ENCODE measurements at places on chromosomes 3 and 15. TPM values are rescaled to one million over a fixed set of nuclear protein-coding genes. Genes with fewer than 3 reads are reported as not detected.

- no peaks in the 10 kb centered on the region for H3K4me1 ChIP-seq
- H3K36me3 ChIP-seq = no peaks in the 10 kb centered on the region
- peak overlapping the region; percentile 67 for H3K27ac ChIP-seq
- H3K27me3 ChIP-seq = no peaks in the 10 kb centered on the region
- no peak for DNase-seq
Observed at GRCh38 chr3:154973851-154974250, 106.3 kb upstream of the MME start.

GRCh38 chr15:92077353-92078085 lies 224.0 kb downstream of the SLCO3A1 start:
- no peak overlapping the region for H3K4me3 ChIP-seq
- peak; percentile 63 for DNase-seq
- H3K4me1 ChIP-seq = no peaks in the 10 kb centered on the region
- no peaks in the 10 kb centered on the region for H3K27me3 ChIP-seq
- H3K27ac ChIP-seq = no peak overlapping the region
- no peaks in the 10 kb centered on the region for H3K36me3 ChIP-seq

GRCh38 chr3:114841515-114841914 lies 305.6 kb downstream of the ZBTB20 start:
- no peaks in the 10 kb centered on the region for H3K27me3 ChIP-seq
- no peak overlapping the region for H3K27ac ChIP-seq
- H3K36me3 ChIP-seq = no peaks in the 10 kb centered on the region
- no peaks in the 10 kb centered on the region for H3K4me1 ChIP-seq
- H3K4me3 ChIP-seq = no peak overlapping the region

GRCh38 chr3:50385754-50386153 lies 26.4 kb upstream of the TMEM115 start:
- H3K4me1 ChIP-seq = peaks cover 3% of the 10 kb centered on the region
- no peaks in the 10 kb centered on the region for H3K36me3 ChIP-seq
- no peak for DNase-seq
- H3K4me3 ChIP-seq = no peak overlapping the region
- H3K27me3 ChIP-seq = no peaks in the 10 kb centered on the region

Gene CDHR4
- not detected for total RNA-seq

GRCh38 chr3:172129850-172130716 lies 90.7 kb downstream of the FNDC3B start:
- no peak overlapping the region for H3K4me3 ChIP-seq
- H3K27ac ChIP-seq = peak overlapping the region; percentile 92
- H3K27me3 ChIP-seq = no peaks in the 10 kb centered on the region
- peak; percentile 95 for DNase-seq
- no peaks in the 10 kb centered on the region for H3K36me3 ChIP-seq

Gene GPR87
- total RNA-seq = not detected

GRCh38 chr3:128879991-128880390 lies 571 bp downstream of the ACAD9 start:
- H3K4me3 ChIP-seq = peak overlapping the region; percentile 74
- H3K4me1 ChIP-seq = peaks cover 2% of the 10 kb centered on the region
- H3K36me3 ChIP-seq = no peaks in the 10 kb centered on the region
- DNase-seq = no peak

GRCh38 chr15:77201665-77202064 lies 130.8 kb upstream of the TSPAN3 start:
- H3K27me3 ChIP-seq = no peaks in the 10 kb centered on the region
- H3K4me3 ChIP-seq = no peak overlapping the region
- no peaks in the 10 kb centered on the region for H3K36me3 ChIP-seq
- no peak overlapping the region for H3K27ac ChIP-seq

DNA sequence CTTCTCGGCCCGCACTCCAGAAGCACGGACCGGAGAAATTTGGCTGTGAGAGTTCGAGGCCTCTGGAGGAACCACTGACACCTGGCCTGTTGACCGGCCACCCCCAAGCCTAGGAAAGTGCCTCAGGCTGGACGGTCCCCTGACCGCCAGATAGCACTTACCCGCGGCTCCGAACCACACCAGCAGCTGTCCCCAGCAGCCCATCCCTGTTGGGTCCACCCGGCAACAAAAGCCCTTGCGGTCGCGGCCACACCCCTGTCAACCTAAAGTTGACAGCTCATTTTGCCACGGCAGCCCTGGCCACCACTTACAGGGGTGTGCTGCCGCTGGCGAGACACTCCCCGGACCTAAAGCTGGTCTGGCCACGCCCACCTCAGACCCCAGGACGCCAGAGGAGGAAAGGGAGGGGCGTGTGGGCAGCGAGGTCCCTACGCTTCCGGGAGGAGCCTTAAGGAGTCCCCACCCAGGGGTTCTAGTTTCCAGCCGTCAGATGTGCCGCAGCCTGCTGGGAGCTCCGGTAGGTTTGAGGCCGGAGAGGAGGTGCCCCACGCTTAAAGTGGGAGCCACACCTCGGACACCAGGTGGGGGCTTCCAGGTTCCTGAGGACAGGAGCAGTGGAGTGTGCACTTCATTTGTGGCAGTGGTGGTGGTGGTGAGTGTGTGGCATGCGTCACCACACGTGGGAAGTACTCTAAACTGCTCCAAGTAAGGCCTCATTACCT lies at the start of gene LTK:
TSS of gene LTK (minus strand) at position 322 of the 722 bp plus-strand sequence. CDS start at position 204, 118 bp downstream.
- DNase-seq = no peak
- H3K4me3 ChIP-seq = peak within 1 kb of the TSS; percentile 43
- H3K4me1 ChIP-seq = peaks cover 8% of the 10 kb centered on the region
- H3K27me3 ChIP-seq = peaks cover 32% of the 10 kb centered on the region
- no peaks in the 10 kb centered on the region for H3K36me3 ChIP-seq
- H3K27ac ChIP-seq = no peak within 1 kb of the TSS

GRCh38 chr3:192281207-192281880 lies 446.0 kb downstream of the FGF12 start:
- H3K4me3 ChIP-seq = no peak overlapping the region
- H3K27me3 ChIP-seq = no peaks in the 10 kb centered on the region
- H3K27ac ChIP-seq = no peak overlapping the region
- H3K4me1 ChIP-seq = no peaks in the 10 kb centered on the region
- H3K36me3 ChIP-seq = no peaks in the 10 kb centered on the region

Gene EFCC1
- total RNA-seq = 1.8 TPM

DNA sequence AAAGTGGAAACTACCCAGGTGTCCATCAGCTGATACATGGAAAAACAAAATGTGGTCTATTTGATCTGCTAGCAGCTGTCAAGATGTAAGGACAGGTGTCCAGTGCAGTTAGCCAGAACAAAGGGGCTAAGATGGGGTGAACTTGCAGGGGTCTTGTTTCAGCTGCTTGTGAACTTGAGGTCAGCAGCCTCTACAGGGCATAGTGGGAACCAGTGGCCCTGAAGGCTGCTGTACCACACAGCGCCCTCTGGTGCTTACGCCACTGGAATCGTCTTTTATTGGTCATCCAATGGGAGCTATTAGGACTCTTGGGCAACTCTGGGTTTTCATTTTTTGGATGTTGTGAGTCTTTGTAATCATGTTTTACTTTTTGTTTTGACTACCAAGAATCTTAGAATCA lies 62.2 kb upstream of the CTSH start:
- no peak overlapping the region for H3K27ac ChIP-seq
- no peak for DNase-seq
- H3K4me3 ChIP-seq = no peak overlapping the region
- H3K36me3 ChIP-seq = no peaks in the 10 kb centered on the region

Gene CCDC80
- total RNA-seq = 430 TPM

Gene TMOD2
- total RNA-seq = 8.6 TPM
